ENCODE measurements at places on chromosomes 7 and 10.

DNA sequence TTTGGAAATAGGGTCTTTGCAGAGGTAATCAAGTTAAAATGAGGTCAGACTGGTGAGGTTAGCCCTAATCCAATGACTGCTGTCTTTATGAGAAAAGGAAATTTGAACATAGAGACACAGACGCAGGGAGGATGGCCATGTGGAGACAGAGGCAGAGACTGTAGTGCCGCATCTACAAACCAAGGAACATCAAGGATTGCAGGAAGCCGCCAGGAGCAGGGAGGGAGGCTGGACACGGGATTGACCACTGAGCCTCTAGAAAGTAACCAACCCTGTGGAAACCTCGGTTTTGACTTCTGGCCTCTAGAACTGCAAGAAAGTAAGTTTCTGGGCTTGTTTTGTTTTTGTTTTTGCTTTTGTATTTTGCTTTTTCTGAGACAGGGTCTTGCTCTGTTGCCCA lies 68.4 kb upstream of the ADAM12 start:
- no peak for DNase-seq

DNA sequence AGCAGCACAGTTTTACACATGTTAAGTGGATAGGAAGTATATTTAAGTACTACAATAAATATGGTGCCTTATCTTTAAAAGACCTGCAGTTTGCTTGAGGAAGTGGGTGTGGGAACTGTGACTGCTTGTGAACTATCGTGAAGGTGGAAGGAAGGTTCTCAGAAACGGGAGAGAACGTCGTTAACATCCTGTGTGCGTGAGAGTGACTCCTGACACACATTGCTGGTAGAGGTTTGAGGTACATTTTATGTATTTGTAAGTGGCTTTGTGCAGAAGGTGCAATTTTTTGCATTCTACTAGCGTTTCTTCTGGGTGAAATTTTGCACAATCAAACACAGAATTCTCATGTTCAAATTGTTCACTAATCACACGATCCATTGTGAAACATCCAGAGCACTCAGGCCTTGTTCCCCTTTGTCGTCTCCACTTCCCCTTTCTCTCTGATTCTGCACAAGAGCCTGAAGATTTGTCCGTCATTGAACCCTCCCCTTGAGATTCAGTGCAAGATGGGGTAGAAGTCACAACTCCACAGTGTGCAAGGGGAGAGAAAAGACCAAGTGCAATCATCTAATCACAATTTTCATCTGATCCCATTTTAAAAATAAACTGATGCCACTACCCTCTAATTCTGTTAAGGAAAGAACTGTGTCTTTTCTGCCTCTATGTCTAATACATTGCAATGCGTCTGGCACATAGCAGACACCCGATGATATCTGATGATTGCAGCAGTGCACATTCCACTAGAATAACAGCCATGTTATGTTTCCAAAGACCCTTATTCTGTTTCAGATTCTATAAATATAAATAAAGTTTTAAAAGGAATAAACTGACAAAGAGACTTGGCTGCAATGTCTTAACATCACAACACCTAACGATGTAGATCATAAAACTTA lies 279.9 kb downstream of the NEBL start:
- DNase-seq, result no peak

DNA sequence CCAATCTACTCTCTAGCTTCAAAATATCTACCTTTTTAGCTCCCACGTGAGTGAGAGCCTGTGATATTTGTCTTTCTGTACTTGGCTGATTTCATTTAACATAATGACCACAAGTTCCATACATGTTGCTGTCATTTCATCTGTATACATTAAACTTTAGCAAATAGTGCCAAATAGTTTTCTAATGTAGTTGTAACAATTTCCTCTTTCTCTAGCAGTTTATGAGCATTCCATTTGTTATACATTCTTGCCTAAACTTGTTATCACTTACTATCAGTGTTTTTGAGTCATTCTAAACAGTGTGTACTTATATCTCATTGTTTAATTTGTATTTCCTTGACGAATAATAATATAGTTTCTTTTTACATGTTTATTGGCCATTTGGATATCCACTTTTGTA lies 77.2 kb downstream of the NEUROD6 start:
- DNase-seq, result no peak

DNA sequence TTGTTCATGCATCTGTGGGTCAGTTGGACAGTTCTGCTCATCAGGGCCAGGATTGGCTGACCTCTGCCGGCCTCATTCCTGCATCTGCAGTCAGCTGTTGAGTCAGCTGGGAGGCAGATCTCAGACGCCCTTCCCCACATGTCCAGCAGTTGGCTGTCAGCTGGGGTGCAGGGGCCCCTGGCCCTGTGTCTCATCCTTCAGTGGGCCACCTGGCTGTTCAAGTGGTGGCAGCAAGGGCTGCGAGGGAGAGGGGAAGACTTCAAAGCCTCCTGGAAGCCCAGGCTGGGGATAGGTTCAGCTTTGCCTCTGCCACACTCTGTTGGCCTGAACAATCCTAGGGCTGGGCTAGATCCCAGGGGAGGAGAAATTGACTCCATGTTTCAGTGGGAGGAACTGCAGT lies 33.2 kb downstream of the TACR2 start:
- DNase-seq, result no peak

GRCh38 chr10:103727546-103727963 lies 127.8 kb downstream of the SH3PXD2A start:
- no peak for DNase-seq

DNA sequence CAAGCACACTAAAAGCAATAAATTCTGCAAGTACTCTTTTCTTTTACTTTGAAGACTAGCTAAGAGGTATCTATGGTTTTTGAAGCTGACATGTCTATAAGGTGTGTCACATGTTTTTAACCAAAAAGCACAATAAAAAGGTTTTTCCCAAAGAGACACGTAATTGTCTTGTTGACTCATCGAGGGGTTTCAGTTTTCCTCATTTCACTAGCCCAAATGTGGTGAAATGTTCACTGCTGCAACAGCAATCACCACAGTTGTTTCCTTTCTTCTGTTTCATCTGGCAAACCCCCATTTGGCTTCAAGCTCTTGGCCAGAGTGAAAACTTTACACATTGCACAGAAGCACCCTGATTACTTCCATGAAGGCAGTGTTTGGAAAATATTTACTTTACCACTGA lies 3.8 kb upstream of the HOXA4 start:
- no peak for DNase-seq

DNA sequence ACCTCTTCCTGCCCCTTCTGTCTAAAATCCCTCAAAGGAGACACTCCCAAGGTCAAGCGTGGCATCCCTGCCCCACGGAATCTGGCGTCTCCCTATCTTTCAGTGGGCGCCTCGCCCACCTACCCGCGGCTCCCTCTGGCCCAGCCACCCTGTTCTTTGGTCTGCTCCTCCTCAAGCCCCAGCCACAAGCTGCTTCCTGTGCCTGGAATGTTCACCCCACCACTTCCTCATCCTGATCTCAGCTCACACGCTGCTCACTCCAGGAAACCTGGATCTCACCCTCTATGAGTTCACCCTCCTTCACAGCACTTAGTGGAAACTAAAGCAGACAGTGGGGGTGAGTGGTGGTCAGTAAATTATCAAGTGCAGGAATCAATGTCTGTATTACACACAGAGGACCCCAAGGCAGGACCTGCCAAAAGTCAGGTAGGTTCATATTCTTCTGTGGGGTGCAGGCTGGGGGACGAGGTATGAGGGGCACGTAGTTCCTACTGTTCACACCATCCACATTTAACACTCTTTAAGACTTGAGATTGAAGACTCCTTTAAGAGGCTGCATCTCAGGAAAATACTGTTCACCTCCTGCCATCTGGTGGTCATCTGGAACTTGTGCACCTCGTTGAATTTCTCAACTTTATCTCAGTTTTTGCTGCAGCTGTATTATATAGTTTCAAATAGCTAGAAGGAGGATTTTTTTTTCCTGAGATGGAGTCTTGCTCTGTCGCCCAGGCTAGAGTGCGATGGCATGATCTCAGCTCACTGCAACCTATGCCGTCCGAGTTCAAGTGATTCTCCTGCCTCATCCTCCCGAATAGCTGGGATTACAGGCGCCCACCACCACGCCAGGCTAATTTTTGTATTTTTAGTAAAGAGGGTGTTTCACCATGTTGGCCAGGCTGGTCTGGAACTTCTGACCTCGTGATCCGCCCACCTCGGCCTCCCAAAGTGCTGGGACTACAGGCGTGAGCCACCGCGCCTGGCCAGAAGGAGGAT lies 166.6 kb downstream of the ARHGAP21 start:
- peak; percentile 46 for DNase-seq

DNA sequence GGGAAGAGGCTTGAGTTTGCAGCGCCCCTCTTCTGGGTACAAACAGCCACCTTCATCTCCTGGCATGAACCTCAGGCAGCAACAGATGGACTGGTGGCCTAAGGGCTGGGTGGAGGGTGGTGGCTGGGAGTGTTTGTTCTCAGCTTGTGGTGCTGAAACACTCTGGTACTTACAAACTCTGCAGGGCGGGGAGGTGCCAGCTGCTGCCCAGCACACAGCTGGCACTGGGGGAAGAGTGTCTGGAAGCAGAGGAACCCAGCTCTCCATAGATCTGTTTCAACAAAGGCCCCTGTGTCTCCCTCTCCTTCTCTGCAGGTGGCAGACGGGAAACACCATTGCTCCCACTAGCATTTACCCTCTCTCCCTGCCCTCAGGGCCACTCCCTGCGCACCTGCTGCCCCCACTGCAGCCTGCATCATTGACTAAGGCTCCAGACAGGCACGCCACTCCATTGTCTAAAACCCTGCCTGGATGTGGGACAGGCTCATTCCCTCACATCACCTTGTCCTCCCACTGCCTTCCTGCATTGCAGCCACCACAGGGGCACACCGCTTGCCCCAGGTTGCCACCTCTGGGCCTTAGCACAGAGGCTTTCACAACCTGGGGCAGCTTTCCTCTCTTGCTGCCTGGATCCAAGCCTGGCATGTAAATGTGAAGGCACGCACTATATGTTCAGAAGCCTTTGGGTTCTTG lies 6.5 kb downstream of the ARHGAP22 start:
- DNase-seq, result no peak

DNA sequence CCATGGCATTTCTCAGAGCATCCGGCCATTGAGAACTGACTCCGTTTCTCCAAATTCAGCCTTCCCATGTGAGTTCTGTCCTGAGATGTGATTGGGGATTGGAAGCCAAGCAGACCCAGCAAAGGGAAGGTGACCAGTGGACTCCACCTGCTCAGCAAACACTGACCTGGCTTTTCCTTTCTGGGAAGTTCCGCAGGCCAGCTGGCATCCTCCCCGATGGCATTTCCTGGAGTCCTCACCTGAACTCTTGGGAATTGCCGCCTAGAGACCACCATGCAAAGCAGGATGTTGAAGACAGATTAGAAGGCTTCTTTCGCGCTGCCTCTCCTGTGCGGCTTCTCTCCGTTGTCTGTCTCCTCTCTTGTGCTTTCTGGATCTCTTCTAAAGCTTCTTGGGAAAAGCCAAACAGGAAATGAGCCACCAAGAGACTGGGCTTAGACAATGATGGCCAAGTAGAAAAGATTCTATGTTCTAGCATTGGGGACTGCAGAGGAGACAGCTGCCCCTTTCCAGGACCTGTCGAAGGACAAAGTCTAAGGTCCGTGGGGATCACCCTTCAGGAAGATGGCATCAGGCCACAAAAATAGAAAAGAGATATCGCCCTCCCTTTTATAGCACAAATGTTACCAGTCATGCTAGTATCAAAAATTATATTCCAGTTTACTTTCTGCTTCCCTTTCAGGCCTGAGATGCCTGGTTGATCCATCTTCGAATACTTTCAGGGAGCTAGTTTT lies 103.7 kb upstream of the INSYN2A start:
- DNase-seq, result no peak

All from non-pigmented ciliary epithelial cell (primary cell).